ENCODE measurements at places on chromosomes 6 and 20.

DNA sequence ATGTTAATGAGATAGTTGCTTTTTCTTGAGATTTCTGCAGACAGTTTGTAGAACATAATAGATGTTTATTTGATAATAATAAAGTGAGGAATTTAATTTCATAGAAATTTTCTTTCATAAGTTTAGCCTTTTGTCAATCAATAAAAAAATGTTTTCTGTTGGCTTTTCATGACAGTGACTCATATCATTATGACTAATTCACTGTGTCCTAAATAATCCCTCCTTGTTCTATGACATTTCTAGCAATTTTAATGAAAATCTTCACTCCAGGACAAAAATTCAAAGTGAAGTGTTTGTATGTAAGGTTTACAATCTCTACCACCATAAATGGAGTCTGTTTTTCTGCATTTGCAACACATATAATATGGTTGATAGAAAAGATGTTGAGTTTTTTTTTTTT lies 109.9 kb downstream of the UTRN start:
- DNase-seq, result no peak

DNA sequence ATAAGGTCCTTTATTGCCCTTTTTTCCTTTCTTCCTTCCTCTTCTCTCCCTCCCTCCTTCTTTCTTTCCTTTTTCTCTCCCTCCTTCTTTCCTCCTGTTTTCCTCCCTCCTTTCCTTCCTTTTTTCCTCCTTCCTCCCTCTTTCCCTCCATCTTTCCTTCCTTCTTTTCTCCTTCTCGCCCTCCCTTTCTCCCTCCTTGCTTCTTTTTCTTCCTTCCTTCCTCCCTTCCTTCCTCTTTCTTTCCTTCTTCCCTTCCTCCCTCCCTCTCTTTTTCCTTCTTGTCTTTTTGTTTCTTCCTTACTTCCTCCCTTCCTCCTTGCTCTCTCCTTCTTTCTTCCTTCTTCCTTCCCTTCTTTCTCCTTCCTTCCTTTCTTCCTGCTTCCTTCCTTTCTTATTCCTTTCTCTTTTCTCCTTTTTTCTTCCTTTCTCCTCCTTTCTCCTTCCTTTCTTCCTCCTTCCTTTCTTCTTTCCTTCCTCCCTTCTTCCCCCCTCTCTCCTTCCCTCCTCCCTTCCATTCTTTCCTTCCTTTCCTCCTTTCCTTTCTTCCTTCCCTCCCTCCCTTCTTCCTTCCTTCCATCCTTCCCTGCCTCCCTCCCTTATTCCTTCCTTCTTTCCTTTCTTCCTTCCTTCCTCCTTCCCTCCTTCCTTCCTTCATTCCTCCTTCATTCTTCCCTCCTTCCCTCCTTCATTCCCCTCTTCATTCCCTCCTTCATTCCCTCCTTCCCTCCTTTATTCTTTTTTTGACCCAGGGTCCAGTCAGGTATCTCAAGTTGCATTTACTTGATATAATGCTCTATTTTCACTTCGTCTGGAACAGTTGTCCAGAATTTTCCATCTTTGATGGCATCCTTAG lies 11.7 kb upstream of the PHIP start:
- no peak for DNase-seq

DNA sequence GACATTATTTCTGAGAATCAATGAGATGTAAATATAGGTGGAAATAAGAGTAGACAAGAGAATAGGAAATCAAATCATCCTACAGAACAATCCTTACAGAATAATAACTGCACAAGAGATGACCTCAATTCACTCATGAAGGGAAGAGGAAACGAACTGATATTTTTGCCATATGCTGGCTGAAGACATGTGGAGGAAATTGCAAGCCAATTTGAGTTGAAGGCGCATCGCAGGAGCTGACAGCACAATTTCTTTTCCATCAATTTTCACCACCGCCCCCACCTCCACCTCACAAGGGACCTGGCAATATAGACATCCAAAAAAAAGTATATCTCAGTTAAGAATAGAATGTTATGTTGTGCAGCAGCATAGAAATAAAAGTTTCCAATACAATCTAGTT lies 20.3 kb downstream of the CITED2 start:
- no peak for DNase-seq

- no peak for DNase-seq
These were observed 313.2 kb downstream of the NRN1 start for GRCh38 chr6:5693225-5694145.

Data from NCI-H1694 treated with DMSO at 0.1 percent for 48 hours (cell line).